ENCODE measurements at places on chromosomes 2 and 18.

DNA sequence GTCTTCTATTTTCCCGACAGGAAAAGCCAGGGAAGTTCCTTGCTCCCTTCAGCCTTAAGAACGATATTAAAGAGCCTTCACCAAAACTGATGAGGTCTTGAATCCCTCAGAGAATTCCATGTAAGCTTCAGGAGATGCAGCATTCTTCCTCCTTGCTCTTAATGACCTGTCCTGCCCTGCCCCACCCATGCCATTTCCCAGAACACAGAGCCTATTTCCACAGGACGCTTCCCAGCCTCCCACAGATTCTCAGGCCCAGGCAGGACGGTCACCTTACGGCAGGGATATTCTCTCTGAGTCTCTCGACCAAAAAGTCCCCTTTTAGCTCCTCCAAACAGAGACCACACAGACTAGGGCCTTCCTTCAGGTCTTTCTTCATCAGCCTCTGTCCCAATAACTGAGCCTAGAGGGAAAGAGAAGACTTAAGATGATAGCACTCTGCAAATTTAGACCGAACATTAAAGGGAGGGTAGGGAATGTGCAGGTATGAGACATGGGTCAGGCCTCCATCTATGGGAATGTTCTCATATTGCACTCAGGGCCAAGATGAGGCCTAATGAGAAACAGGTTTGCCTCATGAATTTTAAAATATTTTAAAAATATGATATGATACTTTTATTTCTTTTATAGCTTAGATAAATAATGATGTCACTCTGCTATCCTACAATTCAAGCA, 62.1 kb downstream of the COBLL1 start:
- no peak for DNase-seq

GRCh38 chr2:108316033-108316432, 27.3 kb downstream of the SULT1C2 start:
- DNase-seq, result no peak

GRCh38 chr2:24825883-24826772, 32.9 kb downstream of the CENPO start:
- no peak for DNase-seq

DNA sequence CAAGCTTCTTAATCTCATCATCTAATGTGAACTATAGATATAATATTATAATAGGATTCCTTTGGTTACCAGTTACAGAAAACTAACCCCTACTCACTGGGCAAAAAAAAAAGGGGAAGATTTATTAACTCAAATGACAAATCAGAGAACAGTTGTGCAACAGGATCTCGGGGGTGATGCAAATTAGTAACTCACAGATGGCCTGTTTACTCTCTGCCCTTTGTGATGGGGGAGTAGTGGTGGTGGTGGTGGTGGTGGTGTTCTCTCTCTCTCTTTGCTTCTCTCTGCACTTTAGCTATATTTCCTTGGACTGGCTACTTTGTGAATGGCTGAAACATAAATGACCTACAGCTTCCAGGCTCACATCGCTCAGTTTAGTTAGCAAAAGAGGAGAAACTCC, 59.0 kb downstream of the TMEM247 start:
- no peak for DNase-seq

Measured in CD4-positive, alpha-beta T cell treated with Interleukin-1 beta for 1 hour (primary cell).